ENCODE measurements at places on chromosomes 1 and 21.

DNA sequence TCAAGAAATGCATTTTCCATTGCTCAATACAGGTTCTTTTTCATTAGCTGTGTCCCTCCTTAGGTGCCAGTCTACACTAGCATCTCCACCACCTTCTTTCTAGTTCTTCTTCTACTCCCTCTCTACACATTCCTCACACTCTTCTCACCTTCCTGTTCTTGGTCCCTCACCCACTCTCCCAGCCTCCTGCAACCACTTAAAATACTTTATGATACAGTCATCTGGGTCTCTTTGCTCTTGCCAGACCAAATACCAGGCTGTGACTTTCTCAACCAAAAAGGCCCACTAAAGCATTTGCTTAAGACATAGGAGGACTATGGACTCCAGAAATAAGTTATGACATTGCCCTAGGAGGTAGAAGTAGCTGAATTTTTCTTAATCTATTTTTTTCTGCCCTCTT is 35.1 kb downstream of the PIGM start:
- no peak for DNase-seq

GRCh38 chr1:203180611-203181330 is 5.1 kb upstream of the MYBPH start:
- DNase-seq: no peak

- DNase-seq: no peak
Observed at GRCh38 chr1:21703318-21703963, 34.3 kb upstream of the RAP1GAP start.

GRCh38 chr1:58764294-58764978 is 19.4 kb downstream of the JUN start:
- DNase-seq: no peak

GRCh38 chr1:2506007-2506860 is 20.2 kb downstream of the PANK4 start:
- DNase-seq: no peak

DNA sequence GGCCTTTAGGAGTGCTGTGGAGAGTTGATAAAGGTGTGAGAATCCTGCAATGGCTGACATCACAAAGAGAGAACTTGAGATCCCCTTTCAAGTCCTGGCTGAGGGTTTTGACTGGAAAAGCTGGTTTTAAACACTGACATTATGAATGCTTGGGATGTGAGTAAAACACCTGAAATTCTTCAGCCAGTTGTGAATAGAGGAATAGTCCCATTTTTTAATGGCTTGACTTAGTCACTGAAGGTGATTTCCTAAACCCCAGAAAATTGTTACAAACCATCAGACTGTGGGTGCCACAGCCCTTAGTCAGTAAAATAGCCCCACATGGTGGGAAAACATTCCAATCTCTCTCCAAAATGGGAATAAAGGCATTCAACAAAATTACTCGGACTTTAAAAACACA is 107.7 kb upstream of the LMO4 start:
- no peak for DNase-seq

DNA sequence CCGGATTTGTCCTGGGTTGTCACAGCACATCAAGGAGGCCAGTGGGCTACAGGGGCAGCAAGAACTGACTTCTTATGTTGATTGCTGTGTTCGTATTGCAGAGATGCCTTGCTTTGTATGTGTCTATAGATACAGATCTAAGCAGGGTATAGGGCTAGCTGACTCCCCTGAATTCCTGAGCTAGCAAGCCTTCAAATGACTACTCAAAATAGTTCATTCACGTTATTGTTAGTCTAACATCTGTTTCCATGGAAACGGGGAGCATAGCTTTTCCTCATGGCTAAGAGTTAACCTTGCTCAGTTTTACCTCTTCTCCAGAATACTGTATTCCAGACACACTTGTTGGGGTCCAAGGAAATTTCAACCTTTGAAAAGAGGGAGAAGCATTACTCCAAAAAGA is 24.1 kb downstream of the TRIM45 start:
- no peak for DNase-seq

GRCh38 chr1:202562444-202563060 is 147.7 kb downstream of the SYT2 start:
- no peak for DNase-seq

GRCh38 chr21:35579520-35580293 is 480.6 kb downstream of the SETD4 start:
- DNase-seq: no peak

GRCh38 chr1:33008051-33008914 is 28.4 kb downstream of the AK2 start:
- DNase-seq: no peak

DNA sequence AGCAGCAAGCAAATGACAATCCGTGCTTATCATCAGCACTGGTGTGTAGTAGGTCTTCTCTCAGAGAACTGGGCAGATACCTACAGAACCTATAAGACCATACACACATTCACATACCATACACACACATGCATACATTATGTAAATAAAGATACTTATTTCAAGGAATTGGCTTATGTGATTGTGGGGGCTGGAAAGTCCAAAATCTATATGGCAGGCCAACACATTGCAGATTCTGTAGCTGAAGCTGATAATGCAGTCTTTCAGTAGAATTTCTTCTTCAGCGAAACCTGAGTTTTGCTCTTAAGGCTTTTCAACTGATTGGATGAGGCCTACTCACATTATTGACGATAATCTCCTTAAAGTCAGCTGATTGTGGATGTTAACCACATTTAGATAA is 24.1 kb downstream of the RAP1A start:
- DNase-seq: no peak

DNA sequence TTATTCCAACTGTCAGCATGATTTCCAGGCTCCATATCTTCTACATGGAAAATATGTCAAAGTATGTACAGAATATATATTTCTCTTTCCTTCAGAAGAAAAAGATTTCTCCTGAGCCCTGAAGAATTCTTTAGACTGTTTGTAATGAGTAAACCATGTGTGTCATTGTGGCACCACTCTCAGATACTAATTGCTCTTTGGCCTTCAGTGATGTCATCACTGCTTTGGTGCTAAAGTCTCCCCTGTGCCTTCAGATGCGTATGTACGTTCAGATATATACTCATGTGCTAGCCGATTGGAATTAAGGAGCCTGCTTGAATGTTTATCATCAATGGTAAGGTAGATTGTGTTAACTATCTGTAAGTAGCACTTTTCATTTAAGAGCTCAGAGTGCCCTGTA is 20.6 kb upstream of the NBL1 start:
- no peak for DNase-seq

GRCh38 chr1:38093569-38094520 is 47.3 kb upstream of the POU3F1 start:
- DNase-seq: no peak

- DNase-seq: no peak
Observed at GRCh38 chr1:194372266-194372665, 1185.9 kb upstream of the B3GALT2 start.

- DNase-seq: no peak
Observed at GRCh38 chr1:94679332-94680038, 137.9 kb upstream of the F3 start.

- DNase-seq: no peak
Observed at GRCh38 chr1:79790950-79791349, 784.4 kb upstream of the ADGRL4 start.

DNA sequence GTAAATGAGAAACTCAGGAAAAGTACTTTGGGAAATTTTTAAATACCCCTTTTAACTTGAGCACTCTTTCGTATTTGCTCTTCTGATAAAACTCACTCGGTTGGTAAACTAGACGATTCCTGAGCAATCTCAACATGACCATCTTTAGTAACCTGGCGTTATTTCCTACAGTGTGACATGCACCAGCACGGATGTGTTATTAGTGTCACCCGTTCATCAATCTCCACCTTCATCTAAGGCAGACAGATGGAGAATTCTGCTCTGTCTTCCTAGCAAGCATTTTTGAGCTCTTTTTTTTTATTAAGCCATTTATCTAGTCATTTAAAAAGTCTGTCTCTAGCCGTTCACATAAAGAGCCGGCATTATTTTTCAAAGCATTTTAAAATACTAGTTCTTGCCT is 155.2 kb downstream of the DISP1 start:
- no peak for DNase-seq

DNA sequence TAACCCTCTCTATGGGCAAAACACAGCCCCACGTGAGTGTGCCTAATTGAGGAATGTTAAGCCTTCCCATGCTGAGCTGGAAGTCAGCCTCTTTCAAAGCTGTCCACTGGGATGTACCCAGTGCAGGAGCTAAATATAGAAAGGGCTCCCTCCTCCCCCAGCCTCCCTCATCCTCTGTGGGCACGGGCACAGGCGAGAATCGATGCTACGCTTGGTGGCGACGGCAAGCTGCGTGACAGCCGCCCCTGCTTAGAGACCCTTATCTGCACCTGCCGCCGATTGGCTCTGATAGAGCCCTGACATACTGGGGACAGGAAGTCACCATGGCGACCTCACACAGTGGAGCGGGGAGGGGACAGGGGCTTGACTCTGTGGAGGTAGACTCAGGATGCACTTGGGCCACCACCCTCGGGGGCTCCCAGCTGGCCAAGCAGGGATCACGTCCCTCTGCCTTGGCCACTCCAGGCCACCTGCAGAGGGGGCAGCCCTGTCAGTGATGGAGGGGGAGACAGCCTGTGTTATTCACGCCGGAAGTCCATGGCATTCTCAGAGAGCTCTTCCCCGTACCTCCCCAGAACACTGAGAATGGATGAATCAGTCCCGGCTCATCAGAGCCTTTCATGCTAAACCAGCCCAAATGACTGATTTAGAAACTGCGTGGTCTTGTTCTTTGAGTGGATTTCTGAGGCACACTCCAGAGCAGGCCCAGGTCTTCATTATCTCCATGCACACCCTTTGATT is 84.8 kb downstream of the KCND3 start:
- DNase-seq: no peak

DNA sequence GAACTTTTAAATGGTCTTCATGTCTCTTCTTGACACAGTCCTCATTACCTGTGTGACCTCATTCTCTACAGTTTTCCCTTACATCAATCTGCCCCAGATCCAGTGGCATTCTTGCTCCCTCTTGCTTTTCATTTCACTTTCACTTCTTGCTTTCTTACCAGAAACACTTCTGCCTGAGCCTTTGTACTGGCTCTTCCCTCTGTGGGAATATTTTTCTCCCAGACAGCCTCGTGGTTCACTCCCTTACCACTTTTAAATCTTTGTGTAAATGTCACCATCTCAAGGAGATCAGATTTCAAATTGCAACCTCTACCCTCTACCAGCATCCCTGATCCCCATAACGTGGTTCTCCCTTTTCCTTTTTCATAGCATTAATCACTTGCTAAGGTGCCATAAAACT is 73.2 kb downstream of the DISC1 start:
- no peak for DNase-seq

DNA sequence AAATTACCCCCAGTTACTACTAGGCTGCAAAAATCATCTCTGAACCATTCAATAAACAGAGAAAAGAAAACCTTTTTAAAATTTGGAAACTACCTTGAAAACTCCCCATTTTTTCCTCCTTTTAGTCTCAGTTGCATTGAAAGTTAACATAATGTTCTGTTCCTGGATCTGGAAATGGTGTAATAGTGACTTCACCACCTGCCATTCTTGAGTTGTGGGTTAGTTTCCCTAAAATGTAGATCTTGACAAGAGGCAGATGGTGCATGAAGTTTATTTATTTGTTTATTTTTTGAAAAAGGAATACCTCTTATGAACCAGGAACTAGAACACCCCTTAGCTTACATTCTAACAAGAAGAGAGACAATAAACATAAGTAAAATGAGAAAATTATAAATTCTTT is 72.8 kb downstream of the ATF6 start:
- no peak for DNase-seq

DNA sequence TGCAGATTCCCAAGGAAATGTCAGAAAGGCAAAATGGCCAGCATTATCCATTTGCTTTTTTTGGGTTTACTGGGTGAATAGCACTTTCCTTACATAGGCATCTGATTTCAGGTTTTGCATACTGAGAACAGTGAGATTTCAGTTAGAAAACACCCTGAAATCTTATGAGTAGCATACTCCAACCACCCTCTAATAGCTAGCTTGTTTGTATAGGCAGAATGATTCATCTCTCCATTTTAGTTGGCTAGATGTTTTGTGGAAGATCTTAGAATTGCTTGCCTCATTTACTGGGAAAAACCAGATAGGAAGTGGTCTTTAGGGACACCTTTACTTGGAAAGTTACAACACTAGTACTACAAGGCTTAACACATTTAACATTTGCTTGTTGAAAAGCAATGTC is 10.4 kb downstream of the KYAT3 start:
- DNase-seq: no peak

DNA sequence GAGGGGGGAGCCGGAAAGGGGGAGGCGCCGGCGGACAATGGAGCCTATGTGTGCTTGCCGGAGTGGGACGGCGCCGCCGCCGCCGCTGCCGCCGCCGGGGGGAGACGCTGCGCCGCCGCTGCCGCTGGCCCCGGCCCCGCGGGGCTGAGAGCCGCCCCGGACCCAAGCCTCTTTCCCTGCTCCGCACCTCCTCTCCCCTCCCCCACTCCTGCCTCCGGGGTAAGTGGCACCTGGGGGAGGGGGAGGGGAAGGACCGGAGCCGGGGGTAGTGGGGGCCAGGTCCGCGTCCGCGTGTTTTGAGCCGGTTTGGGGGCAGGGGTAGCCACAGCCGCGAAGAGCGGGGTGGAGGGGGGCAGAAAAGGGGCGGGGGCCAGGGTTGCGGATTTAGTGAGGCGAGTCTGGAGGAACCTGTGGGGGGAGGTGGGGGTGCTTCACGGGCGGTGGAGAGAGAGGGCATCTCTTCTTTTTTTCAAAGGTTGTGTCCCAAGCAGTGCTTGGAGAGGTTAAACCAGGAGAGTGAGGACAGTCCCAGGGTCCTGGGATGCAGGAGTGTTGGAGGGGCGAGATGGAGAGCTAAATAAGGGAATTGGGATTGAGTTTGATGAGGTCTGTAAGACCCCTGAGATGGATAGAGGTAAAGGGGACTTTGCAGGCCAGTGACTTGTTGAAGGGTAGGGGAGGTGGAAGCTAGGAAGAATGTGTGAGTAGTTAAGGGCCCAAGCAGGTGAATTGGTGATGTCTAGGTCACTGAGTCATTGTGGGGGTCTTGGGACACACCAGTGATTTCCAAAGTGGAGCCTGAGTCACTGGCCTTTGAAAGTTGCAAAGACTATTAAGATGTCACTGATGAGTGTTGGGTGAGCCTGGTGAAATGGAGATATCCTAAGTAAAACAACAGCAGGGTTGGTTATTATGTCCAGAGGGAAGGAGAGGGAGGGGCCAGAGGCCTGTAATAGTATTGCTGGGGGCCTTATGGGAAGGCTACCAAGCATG is 59.1 kb downstream of the BCL9 start:
- no peak for DNase-seq

GRCh38 chr1:162131400-162132321 is 62.2 kb downstream of the NOS1AP start:
- no peak for DNase-seq
